ENCODE measurements at places on chromosomes 6 and 20.

DNA sequence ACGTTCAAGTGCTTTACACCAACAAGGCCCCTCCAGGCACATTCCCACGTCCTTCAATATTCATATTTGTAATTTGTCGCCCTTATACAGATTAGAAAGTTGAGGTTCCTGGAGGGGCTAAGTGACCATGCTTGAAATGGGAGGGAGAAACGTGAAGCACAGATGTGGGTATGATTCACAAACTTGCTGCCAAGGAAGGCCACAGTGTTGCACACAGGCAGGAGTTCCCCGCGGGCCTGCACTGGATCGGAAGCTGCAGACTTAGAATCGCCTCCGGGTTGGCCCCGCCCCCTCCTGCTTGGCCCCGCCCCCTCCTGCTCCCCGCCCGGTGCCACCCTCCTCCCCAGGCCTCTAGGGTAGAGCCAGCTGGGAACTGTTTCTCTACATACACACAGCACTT, 58.2 kb upstream of the QKI start:
- DNase-seq, result no peak

DNA sequence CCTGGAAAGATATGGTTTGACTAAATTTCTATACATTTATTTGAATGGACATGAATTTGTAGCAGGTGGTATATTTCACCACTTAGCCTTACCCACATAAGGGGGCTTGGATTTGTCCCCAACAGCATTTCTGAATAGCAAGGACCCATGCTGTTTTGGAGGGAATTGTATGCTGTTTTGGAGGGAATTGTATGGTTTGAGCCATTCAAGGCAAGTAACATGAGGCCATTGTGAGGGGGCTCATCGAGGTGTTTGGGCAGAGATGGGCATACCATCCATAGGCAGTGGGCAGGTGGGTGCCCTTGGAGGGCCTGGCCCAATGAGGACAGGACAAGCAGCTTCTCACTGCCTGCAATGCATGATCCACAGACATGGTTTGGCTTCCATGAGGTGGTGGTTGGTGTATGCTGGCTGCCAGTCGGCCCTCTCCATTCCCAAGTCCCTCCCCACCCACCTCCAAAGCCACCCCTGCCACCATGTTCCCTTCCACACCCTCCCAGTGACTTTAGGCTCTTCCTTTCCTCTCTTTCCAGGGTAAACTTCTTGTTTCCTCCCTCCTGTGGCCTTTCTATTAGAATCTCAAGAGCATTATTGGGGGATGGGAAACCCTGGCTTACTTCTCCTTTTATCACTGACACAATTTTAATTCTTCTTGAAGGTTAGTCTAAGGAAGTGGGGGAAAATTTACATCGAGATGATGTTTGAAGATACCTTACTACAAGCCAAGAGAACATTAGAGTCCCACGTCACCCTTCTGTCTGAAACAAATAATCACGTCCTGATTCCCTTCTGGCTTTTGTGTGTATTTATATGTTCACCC, 13.2 kb upstream of the PXDC1 start:
- no peak for DNase-seq

DNA sequence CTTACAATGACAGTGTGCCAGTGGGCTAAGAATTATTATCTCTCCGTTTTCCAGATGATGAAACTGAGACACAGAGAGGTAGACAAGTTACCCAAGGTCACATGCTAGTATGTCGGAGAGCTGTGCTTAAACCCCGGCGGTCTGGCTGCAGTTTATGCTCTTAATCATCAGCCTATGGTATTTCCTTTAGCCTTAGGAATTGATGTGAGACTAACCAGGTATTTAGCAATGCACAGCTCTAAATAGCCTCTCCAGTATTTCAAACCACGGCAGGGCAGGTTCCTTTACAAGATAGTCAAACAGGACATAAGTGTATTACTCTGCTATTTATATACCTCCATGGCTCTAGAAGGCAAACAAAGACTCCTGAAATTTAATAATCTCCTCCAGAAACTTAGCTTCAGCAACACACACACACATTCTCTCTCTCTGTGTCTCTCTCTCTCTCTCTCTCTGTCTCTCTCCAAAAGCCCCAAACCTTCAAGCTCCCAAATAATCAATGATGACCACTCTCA, 142.0 kb upstream of the ZNF217 start:
- no peak for DNase-seq

DNA sequence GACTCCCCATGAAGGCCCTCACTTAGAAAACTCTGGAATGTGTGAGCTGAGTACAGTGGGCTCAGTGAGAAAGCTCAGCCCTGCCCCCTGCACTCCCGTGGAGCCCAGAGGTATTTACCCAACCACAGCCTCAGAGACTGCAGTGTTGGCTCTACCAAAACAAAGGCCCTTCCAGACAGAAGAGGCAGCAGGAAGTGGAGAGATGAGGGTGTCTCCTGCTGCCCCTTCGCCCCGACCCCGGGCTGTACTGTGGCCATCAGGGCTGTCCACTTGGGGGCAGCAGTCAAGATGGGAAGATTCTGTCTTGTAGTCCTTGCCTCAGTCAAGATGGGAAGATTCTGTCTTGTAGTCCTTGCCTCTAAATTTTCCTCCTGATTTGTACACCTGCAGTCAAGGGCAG, 341.3 kb downstream of the TAF4 start:
- no peak for DNase-seq

- DNase-seq, result no peak
Observed at GRCh38 chr6:37135835-37136694, 33.9 kb upstream of the PIM1 start.

GRCh38 chr6:42331019-42331418, 113.4 kb upstream of the MRPS10 start:
- no peak for DNase-seq

- DNase-seq, result no peak
Observed at GRCh38 chr6:52554684-52555280, 22.1 kb downstream of the TRAM2 start.

DNA sequence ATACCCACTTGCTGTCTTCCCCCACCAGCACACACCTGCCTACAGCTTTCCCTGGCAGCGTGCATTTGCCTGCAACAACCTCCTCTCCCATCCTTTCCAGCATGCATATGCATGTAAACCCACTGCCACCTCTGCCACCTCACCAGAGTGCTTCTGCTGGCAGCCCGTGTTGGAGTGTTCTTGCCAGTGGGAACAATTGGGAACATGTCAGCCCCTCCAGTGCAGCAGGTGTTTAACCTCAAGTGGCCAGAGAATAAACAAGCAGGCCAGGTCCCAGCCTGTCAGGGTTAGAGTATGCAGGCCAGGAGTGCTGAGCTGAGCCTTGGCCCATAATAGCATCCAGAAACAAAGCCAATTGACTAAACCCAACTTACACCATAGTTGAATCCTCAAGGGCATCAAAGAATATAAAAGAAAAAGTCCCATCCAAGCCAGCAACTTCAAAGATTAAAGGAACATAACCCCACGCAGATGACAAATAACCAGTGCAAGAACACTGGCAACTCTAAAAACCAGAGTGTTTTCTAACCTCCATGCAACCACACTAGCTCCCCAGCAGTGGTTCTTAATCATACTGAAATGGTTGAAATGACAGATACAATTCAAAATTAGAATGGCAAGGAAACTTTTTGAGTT, 1212.1 kb upstream of the CITED2 start:
- DNase-seq, result peak; percentile 20

- DNase-seq, result no peak
Observed at GRCh38 chr6:168240160-168240559, 79.4 kb downstream of the DACT2 start.

DNA sequence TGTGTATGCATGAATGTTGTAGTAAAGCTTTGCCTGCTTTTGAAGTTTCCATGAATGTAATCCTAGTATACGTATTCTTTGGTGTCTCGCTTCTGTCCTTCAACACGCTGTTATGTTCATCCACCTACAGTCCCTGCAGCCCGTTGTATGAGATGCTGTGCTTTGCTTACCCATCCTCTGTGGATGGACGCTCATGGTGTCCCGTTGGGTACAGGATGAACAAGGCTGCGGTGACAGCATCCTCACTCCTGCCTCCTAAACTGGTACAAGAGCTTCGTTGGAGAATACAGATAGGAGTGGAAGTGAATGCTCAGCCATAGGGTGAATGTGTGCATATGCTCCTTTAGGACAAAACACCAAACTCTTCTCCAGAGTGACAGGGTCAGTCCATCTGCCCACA, 366.2 kb downstream of the ZFAND3 start:
- no peak for DNase-seq

DNA sequence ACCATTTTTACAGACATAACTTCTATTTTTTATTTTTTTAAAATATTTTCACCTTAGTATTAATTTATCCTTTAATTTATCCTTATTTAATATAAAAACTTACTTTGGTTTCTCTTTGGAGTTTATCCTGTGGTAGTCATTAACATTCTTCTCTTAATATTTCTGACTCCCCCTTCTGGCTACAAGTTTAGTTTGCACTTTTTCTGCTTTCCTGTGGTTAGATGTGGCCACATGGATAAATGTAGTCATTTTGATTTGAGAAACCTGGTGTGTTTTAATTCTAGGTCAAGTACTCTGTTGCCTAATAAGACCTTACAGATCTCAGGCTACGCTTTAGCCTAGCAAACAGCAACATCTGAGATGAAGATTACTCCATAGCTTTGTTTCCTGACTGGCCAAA, 1187.5 kb downstream of the HACE1 start:
- DNase-seq, result no peak

DNA sequence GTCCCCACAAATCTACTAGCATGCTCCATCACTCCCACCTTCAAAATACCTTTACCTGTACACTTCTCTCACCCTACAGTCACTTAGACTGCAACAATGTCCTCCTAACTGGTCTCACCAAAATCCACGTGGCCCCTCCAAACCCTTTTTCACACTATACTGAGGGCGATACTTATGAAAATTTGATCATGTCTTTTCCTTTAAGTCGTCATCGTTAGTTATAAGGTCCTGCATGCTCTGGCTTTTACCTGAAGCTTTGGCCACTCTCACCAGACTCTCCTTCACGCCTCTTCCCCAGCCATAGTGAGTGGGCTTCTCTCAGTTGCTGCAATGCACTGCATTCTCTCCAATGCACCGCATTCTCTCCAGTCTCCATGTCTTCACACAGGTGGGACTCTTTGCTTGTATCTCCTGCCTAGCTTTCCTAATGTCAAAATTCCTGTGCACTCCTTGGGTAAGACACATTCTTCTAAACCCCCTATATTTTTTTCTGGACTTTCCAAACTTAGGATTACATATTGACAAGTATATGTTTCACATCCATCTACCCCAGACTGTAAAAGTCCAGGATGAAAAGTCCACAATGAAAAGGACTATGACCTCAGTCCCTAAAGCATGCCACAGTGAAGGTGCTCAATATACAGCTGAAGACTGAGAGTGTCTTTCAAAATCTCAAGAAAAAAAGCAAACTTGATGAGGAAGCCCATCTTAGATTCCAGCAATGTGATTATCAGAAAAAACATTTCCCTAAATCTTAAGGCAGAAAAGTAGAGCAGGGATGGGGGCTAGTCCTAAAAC, 24.7 kb downstream of the PTPRK start:
- DNase-seq, result no peak

DNA sequence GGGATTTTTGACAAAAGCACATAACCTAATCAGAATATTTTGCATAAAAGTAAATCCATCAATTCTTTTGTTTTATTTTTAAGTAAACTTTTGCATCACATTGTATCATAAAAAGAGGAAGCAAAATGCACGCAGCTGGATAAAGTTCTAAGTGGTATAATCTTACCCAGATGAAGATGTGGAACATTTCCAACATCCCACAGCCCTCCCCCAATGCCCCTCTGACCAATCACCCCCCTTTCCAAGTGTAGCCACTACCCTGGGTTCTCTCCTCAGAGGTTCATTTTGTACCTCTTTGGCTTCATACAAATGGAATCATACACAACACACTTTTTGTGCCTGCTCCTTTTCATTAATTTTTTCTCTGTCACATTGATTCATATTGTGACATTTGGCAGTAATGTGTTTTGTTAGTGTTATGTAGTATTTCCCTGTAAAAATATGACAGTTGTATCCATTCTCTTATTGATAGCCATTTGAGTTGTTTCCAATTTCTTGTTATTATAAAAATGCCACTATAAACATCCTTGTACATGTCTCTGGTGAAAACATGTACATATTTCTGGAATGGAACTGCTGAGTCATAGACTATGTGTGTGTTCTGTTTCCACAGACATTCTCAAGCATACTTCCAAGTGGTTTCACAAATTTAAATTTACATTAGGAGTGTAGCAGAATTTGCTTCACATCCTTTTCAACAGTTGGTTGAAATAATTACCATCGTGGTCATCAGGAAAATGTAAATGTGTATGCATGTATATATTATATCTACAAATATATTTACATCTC, 92.9 kb upstream of the SYNDIG1 start:
- no peak for DNase-seq

GRCh38 chr6:49801525-49801924, 14.4 kb upstream of the PGK2 start:
- DNase-seq, result no peak

DNA sequence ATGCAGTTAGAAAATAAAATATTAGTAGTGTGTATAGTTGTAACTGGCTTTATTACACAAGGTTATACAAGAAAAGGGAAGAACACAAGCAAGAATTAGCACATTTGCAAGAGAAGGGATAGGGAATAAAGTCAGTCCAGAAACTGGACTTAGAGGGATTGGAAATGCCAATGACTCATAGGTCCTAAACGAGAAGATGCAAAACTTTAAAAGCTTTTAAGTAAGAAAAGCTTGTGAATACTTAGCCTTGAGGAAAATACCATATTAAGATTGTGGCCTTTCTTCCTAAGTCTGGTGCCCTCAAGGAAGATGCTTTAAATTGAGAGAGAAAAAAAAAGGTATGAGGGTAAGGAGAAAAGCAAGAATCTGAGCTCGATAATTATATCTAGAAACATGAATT, 102.3 kb upstream of the MCHR2 start:
- DNase-seq, result no peak

GRCh38 chr20:2631228-2631627, 21.2 kb upstream of the NOP56 start:
- DNase-seq, result no peak

GRCh38 chr6:22613695-22614094, 44.3 kb downstream of the HDGFL1 start:
- DNase-seq, result no peak

- DNase-seq, result no peak
Observed at GRCh38 chr6:21049572-21049971, 515.3 kb downstream of the CDKAL1 start.

DNA sequence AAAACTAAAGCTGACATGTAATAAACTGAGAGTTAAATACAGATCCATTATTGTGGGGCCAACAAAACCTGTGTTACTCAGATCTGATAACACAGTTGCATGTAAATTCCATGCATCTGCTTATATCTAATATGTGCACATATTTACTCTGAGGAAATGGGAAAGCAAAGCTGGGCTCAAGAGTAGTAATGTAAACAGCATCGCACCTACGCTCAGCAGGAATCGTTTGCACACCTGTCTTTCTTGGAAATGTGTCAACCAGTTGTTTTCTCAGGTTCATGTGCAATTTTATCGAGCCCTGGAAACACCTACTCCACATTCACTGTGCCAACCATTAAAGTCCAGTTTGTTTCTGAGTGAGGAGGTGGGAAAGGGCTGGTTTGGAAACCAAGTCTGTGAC, 80.3 kb upstream of the CNKSR3 start:
- peak; percentile 84 for DNase-seq

DNA sequence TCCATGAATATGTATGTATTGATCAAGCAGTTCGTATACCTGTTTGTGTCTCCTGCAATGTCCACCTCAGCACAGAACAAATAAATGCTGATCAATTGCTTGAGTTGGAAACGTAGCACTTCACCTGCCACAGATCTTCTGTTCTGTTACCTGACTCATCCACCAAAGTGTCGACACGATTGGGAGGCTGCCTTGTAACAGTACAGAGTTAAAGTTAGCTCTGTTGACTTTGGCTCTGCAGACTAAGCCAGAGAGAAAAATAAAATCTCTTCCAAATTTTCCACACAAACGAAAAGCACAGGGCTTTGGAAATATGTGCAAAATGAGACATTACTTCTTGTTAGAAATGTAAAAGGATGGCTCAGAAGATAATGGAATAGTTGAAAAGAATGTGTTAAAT, 245.4 kb downstream of the NRN1 start:
- no peak for DNase-seq
